ENCODE measurements at places on chromosomes 1 and 21.

- peak; percentile 73 for DNase-seq
These were observed 480.4 kb downstream of the PLPP3 start for GRCh38 chr1:56098946-56099345.

DNA sequence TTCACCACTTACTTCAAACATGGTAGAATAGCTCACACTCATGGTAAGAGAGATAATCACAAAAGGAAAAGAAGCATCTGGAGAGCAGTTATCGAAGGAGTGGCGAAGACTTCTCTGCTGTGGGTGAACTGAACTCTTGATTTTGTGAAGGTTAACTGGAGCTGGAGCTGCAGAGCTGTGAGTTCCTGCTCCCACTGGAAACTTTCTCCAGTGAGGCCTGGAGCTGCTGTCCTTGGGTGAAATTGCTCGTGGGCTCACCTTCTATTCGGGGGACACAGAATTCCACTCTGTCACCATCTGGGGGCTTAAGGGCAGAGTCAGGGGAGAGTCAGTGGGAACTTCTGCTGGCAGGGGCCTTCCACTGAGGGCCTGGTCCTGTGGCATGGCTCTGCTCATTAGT is 45.9 kb downstream of the MAB21L3 start:
- DNase-seq, result no peak

DNA sequence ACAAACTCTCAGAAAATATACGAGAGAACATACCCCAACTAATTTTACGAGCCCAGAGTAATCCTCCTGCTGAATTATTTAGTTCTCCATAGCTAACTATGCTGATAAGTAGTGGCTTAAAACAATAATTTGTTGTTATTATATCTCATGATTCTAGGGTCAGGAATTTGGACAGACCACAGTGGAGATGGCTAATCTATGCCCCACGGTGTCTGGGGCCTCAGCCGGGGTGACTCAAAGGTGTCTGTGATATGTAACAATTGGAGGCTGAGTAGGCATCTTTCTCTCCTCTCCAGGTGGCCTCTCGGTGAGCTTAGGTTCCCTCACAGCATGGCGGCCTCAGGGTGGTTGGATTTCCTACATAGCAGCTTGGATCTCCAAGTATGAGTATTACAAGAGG is 35.4 kb upstream of the FOXO6 start:
- DNase-seq, result no peak

DNA sequence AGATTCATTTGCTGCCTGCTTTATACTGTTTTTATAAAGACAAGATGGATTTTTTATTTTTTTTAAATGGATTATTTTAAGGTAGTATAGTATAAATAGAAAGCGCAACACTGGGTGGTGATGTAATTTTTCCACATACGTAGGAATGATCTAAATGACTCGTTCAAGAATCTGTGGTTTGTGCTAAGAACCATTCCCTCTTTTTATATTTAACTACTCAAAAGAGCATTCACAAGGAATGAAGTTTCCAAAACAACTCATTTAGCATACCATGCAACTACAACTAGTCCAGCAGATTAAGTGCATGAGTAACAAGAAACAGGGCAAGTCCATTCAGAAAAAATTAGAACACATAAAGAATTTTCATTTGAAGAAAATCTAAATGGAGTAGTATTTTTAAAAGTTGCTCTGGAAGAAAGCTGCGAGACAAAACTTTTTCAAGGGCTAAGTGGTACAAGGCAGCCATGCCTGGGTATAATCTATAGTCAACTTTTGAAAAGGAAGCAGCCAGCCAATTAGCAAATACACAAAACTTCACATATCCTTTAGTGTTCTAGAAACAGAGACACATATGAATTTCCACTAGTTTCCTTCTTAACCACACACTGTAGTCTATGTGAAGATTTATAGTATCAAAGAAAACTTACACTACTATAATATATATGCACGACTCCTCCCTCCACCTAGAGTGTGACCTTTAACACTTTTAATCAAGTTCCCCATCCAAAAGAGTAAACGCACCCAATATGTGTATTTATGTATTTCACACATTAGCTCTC is 23.4 kb downstream of the GTF2B start:
- DNase-seq, result peak; percentile 41

- DNase-seq, result no peak
These were observed 28.7 kb downstream of the RUNX1 start for GRCh38 chr21:35020436-35020835.

All from GM03348 (cell line).